A375 (cell line): ENCODE measurements at places on chromosomes 7 and 10. TPM values are rescaled to one million over a fixed set of nuclear protein-coding genes. Genes with fewer than 3 reads are reported as not detected.

The CTAGE8 gene
- not detected in 2 replicates for total RNA-seq

The PDZD7 gene
- total RNA-seq, result 6.6 and 7.0 TPM in 2 replicates

The LRRN3 gene
- not detected in 2 replicates for total RNA-seq

The ACTL6B gene
- not detected in 2 replicates for total RNA-seq

The CALCR gene
- total RNA-seq, result not detected in 2 replicates

The EPDR1 gene
- total RNA-seq, result 13.3 and 16.1 TPM in 2 replicates

The SPDYE6 gene
- not detected in 2 replicates for total RNA-seq

The LIPN gene
- total RNA-seq, result not detected in 2 replicates

The GIMAP6 gene
- 0.04 and 0.05 TPM in 2 replicates for total RNA-seq

The GCC1 gene
- 17.3 and 17.9 TPM in 2 replicates for total RNA-seq

The KDM7A gene
- 7.1 and 15.8 TPM in 2 replicates for total RNA-seq

The SPAM1 gene
- not detected in 2 replicates for total RNA-seq

The NRCAM gene
- total RNA-seq, result 1.8 and 2.7 TPM in 2 replicates

The AKR1C8 gene
- 0.21 TPM in 1 of 2 replicates, not detected in the other for total RNA-seq
